ENCODE measurements at places on chromosomes 6 and 20.

DNA sequence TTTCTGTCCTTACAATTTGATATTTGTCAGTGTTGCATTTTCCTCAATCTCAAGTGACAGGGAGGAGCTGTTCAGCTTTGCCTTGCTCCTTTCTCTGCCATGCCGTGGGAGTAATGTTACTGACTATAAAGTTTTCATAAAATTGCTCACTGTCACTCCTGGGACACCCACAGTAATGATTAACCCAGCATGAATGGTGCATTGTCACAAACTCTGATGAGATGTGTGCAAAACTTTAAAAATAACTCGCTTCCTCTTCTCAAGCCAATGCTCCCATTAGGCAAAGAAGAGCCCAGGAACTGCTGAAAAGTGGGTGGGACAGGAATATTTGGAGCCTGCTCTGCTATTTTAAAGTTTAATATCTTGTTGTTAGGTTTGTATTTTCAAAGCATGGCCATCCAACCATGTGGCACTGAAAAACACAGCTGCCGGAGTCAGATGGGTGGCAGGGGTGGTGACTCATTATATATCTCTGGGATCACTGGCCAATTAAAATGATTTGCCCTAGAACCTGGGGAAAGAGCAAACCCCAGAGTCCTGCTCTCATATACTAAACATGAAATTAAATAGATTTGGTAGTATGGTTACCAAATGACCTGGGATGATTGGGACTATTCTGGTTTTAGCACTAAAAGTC, 260.1 kb downstream of the BTBD3 start:
- no peak for DNase-seq

- DNase-seq, result no peak
These were observed 241.6 kb downstream of the LY86 start for GRCh38 chr6:6829872-6830685.

- DNase-seq, result no peak
These were observed 94.4 kb upstream of the BMP2 start for GRCh38 chr20:6673071-6673470.

DNA sequence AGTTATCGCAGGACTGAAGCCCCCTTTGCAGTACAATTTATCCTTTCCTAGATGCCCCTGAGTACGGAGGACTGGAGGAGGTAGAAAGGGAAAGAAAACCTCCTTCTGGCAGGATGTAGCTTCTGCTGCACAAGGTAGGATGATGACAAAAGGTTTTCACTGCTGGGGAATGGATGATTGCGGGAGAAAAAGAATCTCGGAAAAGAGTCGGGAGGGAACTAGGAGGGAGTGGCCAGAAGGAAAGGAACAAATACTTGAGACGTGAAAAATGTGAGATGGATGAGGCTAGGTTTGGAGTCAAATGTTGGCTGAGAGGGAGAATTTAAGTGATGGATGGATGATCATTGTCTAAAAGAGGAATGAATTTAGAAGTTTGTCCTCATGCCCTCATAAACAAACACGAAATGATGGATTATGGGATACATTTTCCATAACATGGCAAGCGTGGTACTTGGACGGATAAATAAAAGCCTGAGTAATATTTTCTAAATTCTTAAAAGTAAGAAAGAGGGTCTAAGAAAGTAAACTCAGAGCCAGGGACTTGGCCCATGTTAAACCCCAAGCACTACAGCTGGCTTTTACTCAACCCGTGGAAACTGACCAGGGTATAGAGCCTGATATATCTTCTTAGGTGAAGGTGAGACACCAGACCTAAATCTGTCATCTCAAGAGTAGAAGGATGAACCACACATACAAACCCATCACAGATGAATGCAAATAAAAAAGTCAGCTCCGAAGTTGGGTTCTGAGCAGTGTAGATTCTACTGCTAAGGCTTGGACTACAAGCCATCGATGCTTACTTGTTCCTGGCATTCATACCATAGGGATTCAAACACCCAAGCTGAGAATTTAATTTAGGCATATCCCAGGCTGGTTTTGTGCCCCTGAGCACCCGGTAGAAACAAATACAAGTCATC, 72.4 kb downstream of the HFE start:
- DNase-seq, result no peak

GRCh38 chr20:46190478-46191167, 72.5 kb downstream of the CD40 start:
- DNase-seq, result no peak

DNA sequence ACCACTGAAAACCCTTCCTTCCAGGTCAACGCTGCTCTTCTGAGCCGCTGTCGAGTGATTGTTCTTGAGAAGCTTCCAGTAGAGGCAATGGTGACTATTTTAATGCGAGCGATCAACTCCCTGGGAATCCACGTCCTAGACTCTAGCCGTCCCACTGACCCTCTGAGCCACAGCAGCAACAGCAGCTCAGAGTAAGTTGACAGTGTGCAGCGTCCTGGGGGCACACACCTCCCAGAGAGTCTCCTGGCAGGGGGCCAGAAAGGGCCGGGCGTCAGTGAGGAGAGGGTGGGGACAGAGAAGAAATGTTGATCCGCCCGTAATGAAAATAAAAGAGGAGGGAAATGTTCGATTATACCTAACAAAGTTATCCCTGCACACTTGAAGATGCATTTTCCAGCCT, 5.0 kb downstream of the WRNIP1 start:
- DNase-seq, result no peak

DNA sequence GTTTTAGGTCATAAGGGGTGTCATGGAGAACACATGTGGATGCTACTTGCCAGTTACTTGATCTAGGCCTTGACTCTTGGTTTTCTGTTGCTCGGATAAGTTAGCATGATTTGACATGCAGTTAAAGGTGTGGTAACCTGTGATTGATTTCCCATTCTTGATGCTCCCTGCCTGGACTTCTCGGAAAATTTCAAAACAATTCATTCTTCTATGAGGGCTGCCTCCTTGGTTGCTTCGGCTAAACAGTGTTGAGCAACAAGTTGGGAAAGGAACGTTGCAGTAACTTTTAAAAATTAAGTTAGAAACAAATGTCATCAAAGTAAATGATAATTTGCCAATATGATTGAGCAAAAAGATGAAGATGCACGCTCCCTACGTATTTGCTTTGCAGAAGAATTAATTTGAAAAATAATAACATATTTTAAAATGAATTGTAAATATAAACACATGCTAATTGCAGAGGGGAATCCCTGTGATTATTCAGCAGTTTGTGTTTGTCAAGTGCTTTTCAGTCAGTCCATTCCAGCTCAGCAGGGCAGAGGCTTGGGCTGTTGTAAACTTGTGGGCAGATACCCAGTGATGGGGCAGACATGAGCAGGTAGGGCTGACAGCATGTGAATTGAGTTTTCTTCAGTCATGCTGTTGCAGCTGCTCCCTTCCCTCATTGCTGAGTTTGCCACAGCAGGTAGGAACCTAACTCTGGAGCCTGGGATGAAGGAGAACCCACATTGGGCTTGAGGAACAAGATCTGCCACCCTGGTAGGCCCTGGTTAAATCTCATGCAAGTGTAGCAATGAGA, 110.2 kb downstream of the ESR1 start:
- no peak for DNase-seq

DNA sequence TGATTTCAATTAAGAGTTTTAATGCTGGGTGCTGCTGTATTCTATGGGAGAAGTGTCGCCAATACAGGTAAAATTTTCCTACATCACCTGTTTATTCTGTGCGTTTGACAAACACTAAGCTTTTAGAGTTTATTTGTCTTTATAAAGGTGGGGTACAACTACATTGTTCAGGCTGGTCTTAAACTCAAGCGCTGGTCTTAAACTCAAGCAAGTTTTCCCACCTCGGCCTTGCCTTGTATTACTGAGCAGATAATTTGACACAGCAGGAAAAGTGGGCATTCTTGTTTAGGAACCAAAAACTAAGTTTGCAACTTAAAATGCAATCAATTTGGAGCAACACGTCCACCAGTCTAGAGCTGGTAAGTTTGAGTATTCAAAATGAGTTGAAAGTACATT, 112.9 kb upstream of the BTN3A2 start:
- DNase-seq, result no peak

DNA sequence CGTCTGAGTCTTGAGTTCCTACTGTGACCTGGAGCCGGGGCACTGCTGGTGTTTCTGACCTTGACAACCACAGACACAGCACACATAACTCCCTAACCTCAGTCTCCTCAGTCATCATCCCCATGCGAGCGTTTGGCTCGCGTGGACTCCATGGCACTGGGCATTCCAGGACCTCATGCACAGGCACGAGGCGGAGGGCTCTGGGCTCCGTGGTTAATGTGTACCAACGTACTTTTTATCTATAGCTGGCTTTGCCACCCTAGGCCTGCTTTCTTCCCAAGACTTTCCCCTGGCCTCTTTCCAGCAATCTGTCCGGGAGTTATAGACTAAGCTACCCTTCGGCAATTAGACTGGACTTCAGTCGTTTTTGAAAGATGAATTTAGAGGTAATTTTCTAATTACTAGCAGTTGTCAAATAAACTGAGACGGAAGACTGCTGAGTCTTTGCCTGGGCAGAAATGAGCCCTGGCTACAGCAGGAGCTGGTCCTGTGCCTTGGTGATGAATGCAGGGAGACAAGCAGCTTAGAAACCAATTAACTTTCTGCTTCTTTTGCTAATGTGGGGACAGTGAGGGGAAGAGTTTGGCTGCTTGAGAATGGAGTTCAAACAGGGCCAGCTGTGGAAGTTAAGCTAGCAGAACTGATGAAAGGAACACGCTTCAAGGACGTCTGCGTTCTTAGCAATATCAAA, 16.1 kb upstream of the CTCFL start:
- no peak for DNase-seq

DNA sequence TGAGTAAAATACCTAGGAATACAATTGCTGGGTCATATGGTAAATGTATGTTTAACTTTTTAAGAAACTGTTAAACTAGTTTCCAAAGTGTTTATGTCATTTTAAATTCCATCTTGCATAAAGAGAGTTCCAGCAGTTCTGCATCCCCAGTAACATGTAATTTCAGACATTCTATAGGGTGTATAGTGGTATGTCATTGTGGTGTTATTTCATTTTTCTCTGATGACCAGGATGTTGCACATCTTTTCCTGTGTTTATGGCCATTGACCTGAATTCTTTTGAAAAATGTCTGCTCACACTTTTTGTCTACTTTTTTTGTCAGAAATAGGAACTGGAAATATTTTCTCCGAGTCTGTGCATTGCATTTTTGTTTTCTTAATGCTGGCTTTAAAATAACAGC, 128.9 kb downstream of the TMEM200A start:
- no peak for DNase-seq

- DNase-seq, result no peak
These were observed 44.1 kb upstream of the EDN1 start for GRCh38 chr6:12245763-12246718.
